ENCODE measurements at places on chromosomes 6 and 20.

GRCh38 chr6:108982154-108983113, 112.2 kb downstream of the SESN1 start:
- DNase-seq, result no peak

DNA sequence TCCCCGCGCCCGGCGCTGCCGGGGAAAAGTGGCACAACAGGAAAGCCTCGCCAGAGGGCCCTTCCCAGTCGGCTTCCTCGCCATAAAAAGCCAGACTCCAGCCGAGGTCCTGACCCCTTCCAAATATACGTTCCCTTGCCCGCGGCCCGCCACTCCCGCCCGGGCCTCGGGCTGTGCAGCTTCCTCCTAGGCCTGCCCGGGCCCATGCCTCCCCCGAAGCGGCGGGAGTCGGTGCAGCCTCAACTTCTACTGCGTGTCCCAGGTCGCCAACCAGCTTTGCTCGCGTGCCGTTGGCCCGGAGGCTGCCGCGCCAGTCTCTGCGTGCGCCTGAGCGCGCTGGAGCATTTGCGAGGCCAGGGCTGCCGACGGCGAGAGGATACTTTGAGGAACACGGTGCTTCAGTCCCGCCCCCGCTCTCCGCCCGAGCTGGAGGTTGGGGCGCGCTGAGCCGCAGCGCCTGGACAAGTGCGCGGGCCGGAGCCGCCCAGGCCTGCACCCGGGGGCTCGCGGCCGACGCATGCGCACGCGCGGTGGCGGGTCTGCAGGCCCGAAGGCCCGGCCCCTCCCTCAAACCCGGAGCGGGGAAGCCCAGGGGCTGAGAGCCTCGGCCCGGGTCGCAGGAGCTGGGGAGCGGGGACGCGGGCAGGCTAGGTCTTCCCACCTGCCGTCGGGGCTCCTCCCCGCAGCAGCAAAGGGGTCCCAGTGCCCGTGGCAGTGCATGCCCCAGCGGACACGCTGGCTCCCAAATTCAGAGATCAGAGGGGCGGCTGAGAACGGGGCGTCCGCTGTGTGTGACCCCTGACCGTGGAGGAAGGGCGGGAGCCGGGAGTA, 10.2 kb downstream of the FOXC1 start:
- no peak for DNase-seq

- DNase-seq, result no peak
Measured at GRCh38 chr6:122308074-122308473, 91.4 kb upstream of the HSF2 start.

GRCh38 chr6:56842686-56843475, 112.0 kb upstream of the BEND6 start:
- no peak for DNase-seq
